Skin of body (tissue), 3 donors: ENCODE measurements at places on chromosomes 13 and 19.

GRCh38 chr13:29953542-29953941 lies 103.1 kb upstream of the UBL3 start:
- no peak for DNase-seq

- DNase-seq, result no peak
Observed at GRCh38 chr13:45522571-45522970, 57.8 kb downstream of the COG3 start.

- no peak for DNase-seq
Observed at GRCh38 chr13:26500618-26501320, 56.7 kb upstream of the WASF3 start.

DNA sequence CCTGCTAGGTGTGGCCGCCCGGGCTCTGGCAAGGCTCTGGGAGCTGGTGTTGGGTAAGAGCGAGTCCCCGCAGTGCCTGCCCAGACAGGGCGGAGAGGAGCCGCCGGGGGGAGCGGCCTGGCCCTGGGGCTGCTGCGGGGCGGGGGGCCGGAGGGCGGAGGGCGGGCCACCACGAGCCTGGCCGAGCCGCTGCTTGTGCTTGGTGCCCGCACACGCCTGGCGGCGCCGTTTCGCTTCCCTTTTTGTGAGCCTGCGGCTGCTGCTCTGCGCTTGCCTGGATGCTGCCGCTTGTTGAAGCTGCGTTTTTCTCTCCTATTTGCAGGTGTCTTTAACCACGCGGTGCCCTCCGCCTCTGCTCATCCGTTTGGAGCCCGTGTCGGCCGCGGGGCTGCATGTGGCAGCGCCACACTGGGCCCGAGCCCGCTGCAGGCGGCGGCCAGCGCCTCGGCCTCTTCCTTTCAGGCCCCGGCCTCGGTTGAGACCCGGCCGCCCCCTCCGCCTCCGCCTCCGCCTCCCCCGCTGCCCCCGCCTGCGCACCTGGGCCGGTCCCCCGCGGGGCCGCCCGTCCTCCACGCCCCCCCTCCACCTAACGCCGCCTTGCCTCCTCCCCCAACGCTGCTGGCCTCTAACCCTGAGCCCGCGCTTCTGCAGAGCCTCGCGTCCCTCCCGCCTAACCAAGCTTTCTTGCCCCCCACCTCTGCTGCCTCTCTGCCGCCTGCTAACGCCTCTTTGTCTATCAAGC lies 8.5 kb downstream of the PLEKHJ1 start:
- DNase-seq, result no peak

GRCh38 chr19:56976995-56977906 lies 136.7 kb upstream of the PEG3 start:
- no peak for DNase-seq
